ENCODE measurements at places on chromosomes 12 and 14. TPM values are rescaled to one million over a fixed set of nuclear protein-coding genes. Genes with fewer than 3 reads are reported as not detected.
A peak's percentile ranks its signal among the peaks of the same experiment; 100 is the strongest.

DNA sequence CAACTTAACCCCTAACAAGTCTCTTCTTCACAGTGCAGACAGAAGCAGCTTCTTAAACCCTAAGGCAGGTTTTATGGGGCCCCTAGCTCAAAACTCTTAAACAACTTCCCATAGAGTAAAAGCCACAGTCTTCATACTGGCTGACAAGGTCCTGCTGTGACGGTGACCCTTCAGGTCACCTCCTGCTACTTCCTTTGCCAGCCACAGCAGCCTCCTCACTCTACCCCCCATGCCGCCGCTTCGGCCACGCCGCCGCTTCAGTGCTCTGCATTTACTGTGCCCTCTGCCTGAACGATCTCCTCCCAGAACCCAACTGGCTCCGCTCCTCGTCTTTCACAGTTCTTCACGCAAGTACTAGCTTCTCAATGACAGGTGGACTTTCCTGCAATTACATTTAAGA, 45.5 kb downstream of the ACADS start:
- peaks cover 24% of the 10 kb centered on the region for H3K4me1 ChIP-seq
- peaks cover 25% of the 10 kb centered on the region for H3K36me3 ChIP-seq
- no peak overlapping the region for H3K27ac ChIP-seq
- H3K27me3 ChIP-seq: no peaks in the 10 kb centered on the region
- H3K4me3 ChIP-seq: no peak overlapping the region

DNA sequence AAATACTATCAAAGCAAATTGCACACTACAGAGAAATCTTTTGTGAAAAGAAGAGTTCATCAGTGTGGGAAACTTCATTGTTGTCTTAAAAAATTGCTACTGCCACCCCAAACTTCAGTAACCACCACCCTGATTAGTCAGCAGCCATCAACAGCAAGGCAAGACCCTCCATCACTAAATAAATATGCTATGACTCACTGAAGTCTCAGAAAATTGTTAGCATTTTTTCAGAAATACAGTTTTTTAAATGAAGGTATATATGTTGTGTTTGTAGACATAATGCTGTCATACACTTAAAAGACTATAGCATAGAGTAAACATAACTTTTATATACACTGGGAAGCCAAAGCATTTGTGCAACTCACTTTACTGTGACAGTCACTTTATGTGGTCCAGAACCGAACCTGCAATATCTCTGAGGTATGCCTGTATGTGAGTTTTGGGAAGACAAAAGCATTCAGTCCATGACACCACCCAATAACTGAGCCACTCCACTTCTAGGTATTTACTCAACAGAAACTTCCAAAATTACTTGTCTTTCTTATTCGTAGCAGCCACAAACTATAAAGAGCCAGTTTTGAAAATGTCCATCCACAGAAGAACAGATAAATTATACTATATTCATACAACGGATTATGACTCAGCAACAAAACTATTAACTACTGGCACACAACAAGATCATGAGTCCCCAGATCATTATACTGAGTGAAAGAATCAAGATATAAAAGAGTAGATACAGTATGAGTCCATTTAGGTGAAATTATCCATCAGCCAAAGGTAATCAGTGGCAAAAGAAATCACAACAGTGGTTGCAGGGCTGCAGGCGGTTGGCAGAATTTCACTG, 649.6 kb downstream of the BCL11B start:
- no peaks in the 10 kb centered on the region for H3K4me1 ChIP-seq
- H3K27ac ChIP-seq: no peak overlapping the region
- DNase-seq: no peak
- no peaks in the 10 kb centered on the region for H3K36me3 ChIP-seq
- peaks cover 2% of the 10 kb centered on the region for H3K27me3 ChIP-seq

DNA sequence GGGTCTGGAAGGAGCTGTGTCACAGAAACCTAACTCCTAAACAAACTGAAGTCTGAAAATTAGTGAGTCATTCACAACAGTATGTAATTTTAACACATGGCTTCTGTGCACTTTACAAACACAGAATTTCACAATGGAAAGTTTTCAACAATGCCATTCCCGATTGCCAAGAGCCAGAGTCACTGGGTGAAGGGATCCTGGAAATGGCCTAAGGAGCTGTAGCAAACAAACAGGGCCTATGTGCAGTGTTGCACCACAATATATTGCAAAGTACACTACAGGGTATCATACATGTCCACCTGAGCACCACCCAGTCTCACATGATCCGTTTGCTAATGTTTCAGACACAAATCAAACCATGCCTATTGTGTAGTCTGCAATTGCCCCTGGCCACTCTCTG, 184.7 kb upstream of the OTX2 start:
- DNase-seq: no peak
- no peaks in the 10 kb centered on the region for H3K36me3 ChIP-seq
- H3K4me3 ChIP-seq: no peak overlapping the region
- H3K27me3 ChIP-seq: no peaks in the 10 kb centered on the region

- peaks cover 12% of the 10 kb centered on the region for H3K36me3 ChIP-seq
- DNase-seq: no peak
- H3K27me3 ChIP-seq: peaks cover 2% of the 10 kb centered on the region
- H3K4me3 ChIP-seq: no peak overlapping the region
- no peaks in the 10 kb centered on the region for H3K4me1 ChIP-seq
Observed at GRCh38 chr12:106994579-106995220, 7.8 kb upstream of the MTERF2 start.

DNA sequence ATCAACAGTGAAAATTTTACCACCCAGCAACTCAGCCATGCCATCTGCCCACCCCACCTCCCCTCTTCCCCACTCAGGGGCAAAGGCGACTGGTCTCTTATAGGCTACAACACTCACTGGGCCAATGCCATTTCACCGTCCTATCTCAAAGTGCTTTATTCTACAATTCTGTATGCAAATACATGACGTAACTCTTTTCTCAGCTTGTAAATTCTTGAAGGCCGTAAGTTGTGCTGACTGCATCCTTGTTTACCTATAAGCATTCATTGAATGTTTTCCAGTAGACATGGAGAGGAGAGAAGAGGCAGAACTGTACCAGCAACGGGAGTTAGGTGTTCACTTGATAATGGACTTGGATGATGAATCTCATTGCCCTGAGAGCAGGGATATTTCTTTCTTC, 15.6 kb downstream of the BCL2L14 start:
- peaks cover 8% of the 10 kb centered on the region for H3K27me3 ChIP-seq
- H3K36me3 ChIP-seq: no peaks in the 10 kb centered on the region
- no peak overlapping the region for H3K4me3 ChIP-seq
- no peaks in the 10 kb centered on the region for H3K4me1 ChIP-seq
- no peak for DNase-seq
- H3K27ac ChIP-seq: no peak overlapping the region

DNA sequence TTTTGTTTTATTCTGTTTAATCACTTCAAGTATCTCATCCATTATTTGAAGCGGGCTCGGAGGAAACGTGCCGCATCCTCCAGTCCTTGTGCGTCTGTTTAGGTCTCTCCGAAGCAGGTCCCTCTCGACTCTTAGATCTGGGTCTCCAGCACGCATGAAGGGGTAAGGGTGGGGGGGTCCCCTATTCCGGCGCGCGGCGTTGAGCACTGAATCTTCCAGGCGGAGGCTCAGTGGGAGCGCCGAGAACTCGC, 311 bp upstream of the LGR5 start:
- H3K27ac ChIP-seq: no peak overlapping the region
- no peak for DNase-seq

DNA sequence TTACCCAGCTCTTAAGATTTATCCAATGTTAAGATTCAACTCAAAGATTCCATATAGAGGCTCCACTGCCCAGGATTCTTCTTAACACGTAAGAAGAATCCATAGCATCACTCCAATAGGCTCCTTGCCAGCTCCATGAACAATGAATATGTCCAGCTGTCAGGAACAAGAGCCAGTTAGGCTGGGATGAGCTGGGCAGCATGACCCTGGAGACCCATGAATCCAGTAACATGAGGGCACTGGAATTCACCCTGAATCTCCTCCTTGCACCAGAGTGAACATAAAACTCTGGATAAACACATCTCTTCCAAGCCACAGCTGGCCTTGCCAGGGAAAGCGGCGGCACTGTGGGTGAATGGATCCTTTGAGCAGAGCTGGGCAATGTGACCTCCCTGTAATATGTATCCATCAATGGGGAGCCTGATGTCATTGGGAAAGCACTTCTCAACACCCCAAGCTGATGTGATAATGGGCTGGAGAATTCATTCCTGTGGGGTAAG, 24.4 kb upstream of the TC2N start:
- no peak overlapping the region for H3K27ac ChIP-seq
- no peak overlapping the region for H3K4me3 ChIP-seq
- peaks cover 37% of the 10 kb centered on the region for H3K4me1 ChIP-seq
- no peak for DNase-seq
- no peaks in the 10 kb centered on the region for H3K27me3 ChIP-seq

DNA sequence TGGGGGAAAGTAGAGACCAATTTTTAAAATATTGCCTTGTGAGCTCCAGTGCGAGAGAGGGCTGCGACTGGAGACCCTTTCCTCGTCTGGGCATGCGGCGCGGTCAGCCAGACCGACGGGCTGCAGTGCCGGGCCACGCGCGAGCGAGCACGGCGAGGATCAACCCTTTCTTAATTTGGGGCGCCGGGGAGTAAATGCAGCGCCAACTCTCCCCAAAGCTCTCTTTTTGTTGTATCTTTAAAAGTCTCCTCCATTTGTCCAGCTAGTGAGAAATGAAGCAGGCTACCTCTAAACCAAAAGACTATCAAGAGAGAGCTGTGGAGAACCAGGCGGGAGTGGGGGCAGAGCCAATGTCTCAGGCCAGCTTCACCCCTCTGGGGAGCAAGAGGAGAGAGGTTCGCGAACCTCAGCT, 1.4 kb downstream of the SIX1 start:
- H3K27ac ChIP-seq: peak overlapping the region; percentile 79
- no peak for DNase-seq
- H3K27me3 ChIP-seq: peaks cover 84% of the 10 kb centered on the region
- peak overlapping the region; percentile 69 for H3K4me3 ChIP-seq

DNA sequence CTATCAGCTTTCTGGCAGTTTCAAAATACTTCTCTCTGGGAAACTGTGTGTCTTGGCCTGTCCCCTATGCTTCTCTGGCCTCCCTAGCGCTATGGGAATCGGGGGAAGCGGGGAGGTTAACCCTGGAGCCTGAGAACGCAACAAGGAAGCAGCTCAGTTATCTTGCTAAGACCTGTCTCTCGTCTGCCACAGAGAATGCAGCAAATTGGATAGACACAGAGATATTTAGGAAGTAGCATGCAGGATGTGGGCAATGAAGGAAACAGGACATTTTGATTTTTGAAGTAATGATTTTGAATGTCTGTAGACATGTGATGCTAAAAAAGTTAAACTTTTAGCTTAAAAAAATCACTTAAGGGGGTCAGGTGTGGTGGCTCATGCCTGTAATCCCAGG, 6.6 kb upstream of the CALCOCO1 start:
- H3K36me3 ChIP-seq: peaks cover 1% of the 10 kb centered on the region
- H3K27me3 ChIP-seq: peaks cover 30% of the 10 kb centered on the region
- H3K4me3 ChIP-seq: no peak overlapping the region

- H3K27me3 ChIP-seq: peaks cover 8% of the 10 kb centered on the region
- DNase-seq: no peak
- H3K4me1 ChIP-seq: peaks cover 42% of the 10 kb centered on the region
- H3K27ac ChIP-seq: no peak overlapping the region
- H3K36me3 ChIP-seq: peaks cover 5% of the 10 kb centered on the region
- H3K4me3 ChIP-seq: no peak overlapping the region
Observed at GRCh38 chr12:51437431-51437830, 12.8 kb downstream of the SLC4A8 start.

AMN gene
- 0.44 TPM for total RNA-seq

TAS2R19 gene
- 3.6 TPM for total RNA-seq

SLC11A2 gene
- total RNA-seq: 63.9 TPM

OLR1 gene
- not detected for total RNA-seq

HOXC6 gene
- total RNA-seq: not detected
